ENCODE measurements at places on chromosomes 2 and 18. TPM values are rescaled to one million over a fixed set of nuclear protein-coding genes. Genes with fewer than 3 reads are reported as not detected.

DNA sequence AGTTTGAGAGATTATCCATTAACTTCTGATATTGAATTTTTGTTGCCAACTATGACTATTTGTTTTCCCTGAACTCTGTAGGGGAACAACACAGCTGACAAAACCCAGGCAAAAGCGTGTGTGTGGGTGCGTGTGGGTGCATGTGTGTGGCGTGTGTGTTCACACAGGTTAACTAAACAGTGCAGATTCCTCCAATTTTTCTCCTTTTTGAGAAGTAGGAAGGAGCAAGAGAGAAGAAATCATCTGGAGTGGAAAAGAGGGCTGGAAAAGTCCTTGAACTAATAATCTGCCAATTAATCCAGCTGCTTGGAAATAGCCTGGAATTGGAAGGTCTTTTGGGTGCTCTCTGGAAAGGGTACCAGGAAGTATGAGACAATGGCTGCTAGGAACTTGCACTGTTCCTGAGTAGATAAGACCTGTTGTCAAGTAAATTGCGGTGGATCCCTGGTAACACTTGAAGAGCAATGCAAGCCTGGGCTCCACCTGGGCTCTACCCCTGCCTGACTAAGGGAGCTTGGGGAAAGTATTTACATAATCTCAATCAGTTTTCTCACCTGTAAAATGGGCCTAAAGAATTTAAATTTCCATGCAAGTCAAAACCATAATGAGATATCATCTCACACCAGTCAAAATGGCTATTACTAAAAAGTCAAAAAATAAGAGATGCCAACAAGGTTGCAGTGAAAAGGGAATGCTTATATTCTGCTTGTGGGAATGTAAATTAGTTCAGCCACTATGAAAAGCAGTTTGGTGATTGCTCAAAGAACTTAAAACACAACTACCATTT is 40.5 kb upstream of the IL1R1 start:
- no peak for DNase-seq

DNA sequence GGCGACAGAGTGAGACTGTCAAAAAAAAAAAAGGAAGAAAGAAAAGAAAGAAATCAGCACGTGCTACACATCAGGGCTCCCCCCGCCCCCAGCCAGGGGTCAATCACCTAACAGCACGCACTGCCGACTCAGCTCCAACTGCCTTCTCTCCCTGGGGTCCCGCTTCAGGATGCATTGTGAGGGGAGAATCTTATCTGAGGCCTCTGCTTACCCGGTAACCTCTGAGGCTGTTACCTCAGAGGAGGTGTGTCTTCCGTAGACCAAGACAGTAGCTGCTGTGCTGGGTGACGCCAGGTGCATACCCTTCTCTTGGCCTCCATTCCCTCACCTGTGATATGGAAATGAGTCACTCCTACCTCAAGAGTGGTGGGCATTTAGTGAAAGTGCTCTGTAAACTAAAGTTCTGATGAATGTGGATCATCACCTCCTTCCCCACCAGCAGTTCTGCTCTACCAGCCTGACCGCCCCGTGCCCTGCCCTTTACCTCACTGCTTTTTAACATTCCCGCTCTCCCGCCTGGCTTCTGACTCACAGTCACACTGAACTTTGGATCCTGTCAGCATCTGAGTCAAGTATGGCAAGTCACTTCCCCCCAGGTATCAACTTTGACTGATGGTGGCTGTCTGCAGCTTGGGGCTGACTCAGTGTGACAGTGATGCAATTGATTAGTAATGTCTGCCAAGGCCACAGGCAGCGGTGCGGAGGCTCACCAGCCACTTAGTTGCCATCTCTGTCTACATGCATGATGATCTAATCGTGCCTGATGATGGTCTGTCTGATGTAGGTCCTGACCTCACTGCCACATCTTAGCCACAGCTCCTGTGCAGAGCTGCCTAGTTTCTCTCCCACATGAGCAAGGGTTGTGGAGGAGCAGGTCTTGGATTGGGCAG is 20.1 kb downstream of the ARID5A start:
- DNase-seq, result no peak

DNA sequence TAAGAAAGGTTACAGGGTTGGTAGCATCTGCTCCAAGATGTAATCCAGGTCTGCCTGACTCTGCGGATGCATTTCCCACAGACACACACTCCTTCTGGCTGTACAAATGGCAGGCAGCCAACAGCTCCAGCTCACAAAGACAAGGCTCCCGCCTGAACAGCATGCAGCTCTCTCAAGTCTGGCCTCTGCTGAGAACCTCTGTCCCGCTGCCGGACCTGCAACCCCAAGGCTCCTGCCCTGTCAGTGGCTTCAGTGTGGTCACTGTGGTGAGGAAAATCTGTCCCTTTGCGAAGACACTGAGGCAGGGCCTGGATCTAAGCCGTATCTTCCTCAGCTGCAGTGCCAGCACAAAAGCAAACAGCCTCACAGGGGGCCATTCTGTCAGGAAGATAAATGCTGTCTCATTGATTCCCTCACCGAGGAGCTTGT is 469.3 kb upstream of the MEX3C start:
- DNase-seq, result peak; percentile 21

The GPR55 gene
- not detected for total RNA-seq

Measured in left cardiac atrium (tissue), 4 donors.